SJSA1 (cell line): ENCODE measurements at places on chromosomes 4 and X. TPM values are rescaled to one million over a fixed set of nuclear protein-coding genes. Genes with fewer than 3 reads are reported as not detected.

The EDA gene
- total RNA-seq, result not detected in 2 replicates

The FDCSP gene
- total RNA-seq, result not detected in 2 replicates

- DNase-seq, result no peak
Observed at GRCh38 chrX:39969099-39969818, 128.5 kb downstream of the BCOR start.

The PARM1 gene
- not detected in 2 replicates for total RNA-seq

DNA sequence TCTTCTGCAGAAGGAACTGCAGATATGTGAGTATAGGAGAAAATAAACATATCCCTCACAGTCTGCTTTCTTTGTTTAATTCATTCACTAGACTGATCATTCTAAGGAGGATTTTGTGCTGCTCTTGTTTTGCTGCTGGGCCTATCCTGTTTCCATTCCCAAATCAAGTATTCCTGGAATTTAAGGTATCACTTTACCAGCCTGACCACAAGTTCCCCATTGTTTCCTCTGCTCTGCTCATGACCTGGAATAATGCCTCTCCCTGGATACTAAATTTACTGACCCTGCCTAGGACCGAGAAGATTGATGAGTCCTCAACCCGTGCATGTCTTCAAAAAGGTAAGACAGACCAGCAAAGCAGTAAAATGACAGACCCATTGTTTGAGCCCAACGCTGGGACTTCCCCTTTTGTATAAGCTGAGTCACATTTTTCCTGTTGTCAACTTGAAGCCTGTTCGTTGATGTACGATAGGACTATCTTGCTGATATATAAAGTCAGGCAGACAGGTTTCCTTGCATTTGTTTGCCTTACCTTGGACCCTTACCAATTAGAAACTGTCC, 85.5 kb upstream of the TET2 start:
- peak; percentile 36 for DNase-seq

The HSD17B13 gene
- total RNA-seq, result not detected in 2 replicates

The DCUN1D4 gene
- 30.4 and 65.2 TPM in 2 replicates for total RNA-seq

The PIR gene
- total RNA-seq, result 49.0 and 49.6 TPM in 2 replicates

The MGAT4D gene
- total RNA-seq, result not detected in 2 replicates

The ANK2 gene
- 3.4 and 5.4 TPM in 2 replicates for total RNA-seq

The TCP11X2 gene
- not detected in 2 replicates for total RNA-seq

The PPP2R2C gene
- not detected in 2 replicates for total RNA-seq

- DNase-seq, result no peak
Observed at GRCh38 chr4:64489628-64490027, 80.4 kb upstream of the TECRL start.

The CXCL13 gene
- not detected in 2 replicates for total RNA-seq

The SAGE1 gene
- total RNA-seq, result not detected in 2 replicates

DNA sequence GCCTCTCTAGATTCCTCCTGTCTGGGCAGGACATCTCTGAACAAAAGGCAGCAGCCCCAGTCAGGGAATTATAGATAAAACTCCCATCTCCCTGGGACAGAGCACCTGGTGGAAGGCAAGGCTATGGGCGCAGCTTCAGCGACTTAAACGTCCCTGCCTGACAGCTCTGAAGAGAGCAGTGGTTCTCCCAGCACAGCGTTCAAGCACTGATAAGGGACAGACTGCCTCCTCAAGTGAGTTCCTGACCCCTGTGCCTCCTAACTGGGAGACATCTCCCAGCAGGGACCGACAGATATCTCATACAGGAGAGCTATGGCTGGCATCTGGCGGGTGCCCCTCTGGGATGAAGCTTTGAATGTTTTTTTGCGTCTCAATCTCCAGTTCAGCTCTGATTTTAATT, 262.2 kb downstream of the PARM1 start:
- DNase-seq, result no peak

GRCh38 chrX:25733148-25733547, 405.0 kb upstream of the MAGEB18 start:
- DNase-seq, result no peak

- DNase-seq, result no peak
Observed at GRCh38 chr4:101306764-101307615, 40.3 kb downstream of the PPP3CA start.

GRCh38 chr4:11631416-11631815, 202.7 kb upstream of the HS3ST1 start:
- DNase-seq, result no peak

The PSAPL1 gene
- not detected in 2 replicates for total RNA-seq

The MORF4L2 gene
- 806 and 914 TPM in 2 replicates for total RNA-seq

The SYN1 gene
- total RNA-seq, result 0.53 and 1.5 TPM in 2 replicates

- no peak for DNase-seq
Observed at GRCh38 chrX:8668813-8669212, 63.1 kb downstream of the ANOS1 start.

The LGI2 gene
- not detected in 2 replicates for total RNA-seq

The GPR34 gene
- total RNA-seq, result not detected in 2 replicates

GRCh38 chrX:21926116-21926515, 14.4 kb upstream of the SMS start:
- peak; percentile 56 for DNase-seq

GRCh38 chr4:33998291-33998690, 2246.0 kb downstream of the ARAP2 start:
- no peak for DNase-seq

- DNase-seq, result no peak
Observed at GRCh38 chrX:7580127-7580526, 262.8 kb upstream of the VCX start.

GRCh38 chr4:75714011-75714410, 10.4 kb upstream of the USO1 start:
- DNase-seq, result no peak

DNA sequence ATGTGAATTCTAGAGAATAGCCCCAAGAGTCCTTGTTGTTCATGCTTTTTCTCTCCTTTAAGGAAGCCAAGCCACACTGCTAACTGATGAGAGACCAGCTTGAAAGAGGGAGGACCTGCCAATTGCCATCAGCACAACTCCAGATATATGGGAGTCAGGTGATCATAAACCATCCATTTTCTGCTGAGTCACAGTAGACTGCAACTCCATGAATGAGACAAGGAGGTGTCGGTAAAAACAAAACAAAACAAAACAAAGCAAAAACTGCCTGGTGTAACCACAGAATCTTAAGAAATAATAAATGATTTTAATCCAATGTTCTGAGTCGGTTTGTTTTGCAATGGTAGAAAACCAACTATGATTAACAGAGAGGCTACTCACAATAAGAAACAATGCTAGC, 837.3 kb downstream of the PCDH7 start:
- DNase-seq, result no peak

The PAGE5 gene
- not detected in 2 replicates for total RNA-seq

The KCND1 gene
- total RNA-seq, result 0.18 TPM in 1 of 2 replicates, not detected in the other

GRCh38 chrX:10356979-10357378, 200.2 kb downstream of the CLCN4 start:
- no peak for DNase-seq

DNA sequence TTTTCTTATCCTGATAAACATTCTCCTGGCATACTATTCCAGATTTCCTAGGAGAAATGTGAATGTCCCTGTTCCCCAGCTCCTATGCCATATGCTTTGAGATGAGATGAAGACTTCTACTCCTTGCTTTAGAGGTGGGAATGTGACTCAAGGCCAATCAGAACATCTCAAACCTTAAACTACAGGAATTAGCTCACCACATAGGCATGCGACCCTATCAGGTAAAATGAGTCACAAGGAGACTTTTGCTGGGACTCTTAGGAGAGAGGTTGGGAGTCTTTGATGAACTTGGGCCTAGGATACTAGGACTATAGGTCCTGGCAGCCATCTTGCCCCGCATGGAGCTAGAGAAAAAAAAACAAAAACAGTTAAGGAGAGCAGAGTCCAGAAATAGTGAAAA, 5.8 kb upstream of the USO1 start:
- DNase-seq, result no peak

GRCh38 chrX:119871245-119871598, 311 bp downstream of the RNF113A start:
- DNase-seq, result no peak

GRCh38 chrX:150779385-150779784, 86.2 kb downstream of the MTMR1 start:
- no peak for DNase-seq

GRCh38 chr4:141180991-141181761, 39.5 kb upstream of the ZNF330 start:
- DNase-seq, result no peak

- DNase-seq, result no peak
Observed at GRCh38 chr4:14719053-14719452, 283.2 kb upstream of the CPEB2 start.

- no peak for DNase-seq
Observed at GRCh38 chr4:19047279-19047880, 1025.8 kb upstream of the LCORL start.

DNA sequence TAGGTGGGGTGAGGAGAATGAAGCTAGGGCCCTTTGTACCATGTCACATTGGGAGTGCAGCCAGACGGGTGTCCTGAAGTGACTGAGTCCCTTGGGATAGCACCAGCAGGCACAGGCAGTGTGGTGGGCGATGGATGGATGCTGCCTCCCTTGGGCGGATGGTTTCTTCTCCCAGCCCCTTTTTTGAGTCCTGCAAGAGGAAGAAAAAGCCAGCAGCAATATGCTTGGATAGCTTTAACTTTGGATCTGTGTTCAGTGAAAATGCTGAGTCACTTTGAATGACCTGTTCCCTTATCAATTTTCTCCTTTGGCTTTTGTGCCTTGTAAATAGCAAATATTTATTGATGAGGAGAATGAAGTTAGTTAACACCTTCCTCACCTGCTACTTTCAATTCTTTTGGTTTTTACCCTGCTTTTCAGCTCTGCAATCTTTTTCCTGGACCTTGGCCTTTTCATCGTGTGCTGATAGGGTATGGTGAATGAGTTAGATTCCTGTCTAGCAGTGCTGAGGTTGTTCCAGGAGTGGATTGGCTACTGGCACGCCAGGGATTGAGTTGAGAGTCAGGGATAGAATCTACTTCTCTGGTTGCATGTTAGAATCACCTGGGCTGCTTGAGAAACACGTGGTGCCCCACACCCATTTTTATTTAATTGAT, 10.2 kb downstream of the DCUN1D4 start:
- DNase-seq, result no peak

DNA sequence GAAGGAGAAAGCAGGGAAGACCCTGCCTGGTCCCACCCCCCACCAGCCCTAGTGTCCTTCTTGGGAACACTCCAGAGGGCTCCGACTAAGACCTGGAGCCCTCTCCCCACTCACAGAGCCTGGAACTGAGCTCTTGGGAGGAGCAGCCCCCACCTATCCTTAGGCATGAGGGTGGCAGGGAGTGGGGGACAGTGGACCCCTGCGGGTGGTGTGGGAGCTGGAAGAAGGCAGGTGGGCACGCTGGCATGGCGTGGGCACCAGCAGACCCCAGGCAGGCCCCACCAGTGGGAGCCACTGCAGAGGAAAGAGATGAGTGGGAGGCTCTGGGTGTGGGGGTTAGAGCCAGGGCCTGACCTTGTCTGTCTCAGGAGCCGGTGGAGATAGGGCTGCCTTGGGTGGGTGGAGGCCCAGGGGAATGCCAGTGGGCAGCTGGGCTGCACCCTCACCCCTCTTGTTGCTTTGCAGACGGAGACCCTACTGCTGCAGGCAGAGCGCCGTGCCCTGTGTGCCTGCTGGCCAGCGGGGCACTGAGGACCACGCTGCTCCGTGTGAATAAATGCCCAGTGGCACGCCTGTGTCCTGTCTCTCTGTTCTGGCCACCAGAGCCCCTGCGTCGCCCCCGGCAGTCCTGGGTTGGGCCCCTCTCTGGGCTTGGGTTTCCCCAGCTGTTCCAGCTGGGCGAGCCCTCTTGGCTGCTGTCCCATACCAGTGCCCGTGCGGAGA, 15.6 kb upstream of the NAT8L start:
- no peak for DNase-seq

The SH3TC1 gene
- 1.4 and 4.3 TPM in 2 replicates for total RNA-seq

- DNase-seq, result no peak
Observed at GRCh38 chrX:119419146-119419545, 20.0 kb downstream of the SLC25A43 start.

DNA sequence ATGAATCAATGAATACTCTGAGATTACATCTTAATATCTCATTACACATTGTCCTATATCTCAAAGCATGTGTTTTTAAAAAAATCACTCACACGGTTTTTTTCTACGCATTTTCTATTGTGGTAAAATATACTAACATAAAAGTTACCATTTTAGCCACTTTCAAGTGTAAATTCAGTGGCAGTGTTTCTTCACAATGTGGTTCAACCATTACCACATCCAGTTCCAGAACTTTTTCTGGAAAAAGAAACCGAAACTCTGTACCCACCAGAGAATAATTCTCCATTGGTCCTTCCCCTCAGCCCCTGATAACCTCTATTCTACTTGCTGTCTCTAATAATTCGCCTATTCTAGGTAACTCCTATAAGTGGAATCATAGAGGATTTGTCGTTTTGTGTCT, 35.3 kb upstream of the ACSL1 start:
- no peak for DNase-seq
